ENCODE measurements at places on chromosomes 16 and 17. TPM values are rescaled to one million over a fixed set of nuclear protein-coding genes. Genes with fewer than 3 reads are reported as not detected.

The NSRP1 gene
- total RNA-seq = 50.5 TPM

The ETV4 gene
- total RNA-seq = 25.7 TPM

The SETD1A gene
- total RNA-seq = 31.4 TPM

The CTRL gene
- 2.9 TPM for total RNA-seq

The CHST5 gene
- total RNA-seq = 0.54 TPM

The HID1 gene
- 1.2 TPM for total RNA-seq

The SCGB1C2 gene
- not detected for total RNA-seq

The GNG13 gene
- total RNA-seq = not detected

The SRL gene
- total RNA-seq = 0.11 TPM

The SHISA9 gene
- not detected for total RNA-seq

The C17orf78 gene
- total RNA-seq = not detected

The MFSD11 gene
- total RNA-seq = 37.4 TPM

The CCDC78 gene
- 1.4 TPM for total RNA-seq

The PHAF1 gene
- 23.5 TPM for total RNA-seq

The PSME3 gene
- 120 TPM for total RNA-seq

The HBA1 gene
- 5.9 TPM for total RNA-seq

The GJD3 gene
- not detected for total RNA-seq

The MYH13 gene
- not detected for total RNA-seq

The PHF12 gene
- 63.3 TPM for total RNA-seq

The ALOX12B gene
- 0.39 TPM for total RNA-seq

The GLTPD2 gene
- total RNA-seq = not detected

The NOTUM gene
- not detected for total RNA-seq

The HES7 gene
- total RNA-seq = 1.7 TPM

The ZNF629 gene
- total RNA-seq = 26.9 TPM

The LDAF1 gene
- 5.9 TPM for total RNA-seq

The RUNDC3A gene
- 1.2 TPM for total RNA-seq

The ARL5C gene
- total RNA-seq = not detected

The PIPOX gene
- 7.8 TPM for total RNA-seq

Data from A673 (cell line).